ENCODE measurements at places on chromosomes 2 and 18.

DNA sequence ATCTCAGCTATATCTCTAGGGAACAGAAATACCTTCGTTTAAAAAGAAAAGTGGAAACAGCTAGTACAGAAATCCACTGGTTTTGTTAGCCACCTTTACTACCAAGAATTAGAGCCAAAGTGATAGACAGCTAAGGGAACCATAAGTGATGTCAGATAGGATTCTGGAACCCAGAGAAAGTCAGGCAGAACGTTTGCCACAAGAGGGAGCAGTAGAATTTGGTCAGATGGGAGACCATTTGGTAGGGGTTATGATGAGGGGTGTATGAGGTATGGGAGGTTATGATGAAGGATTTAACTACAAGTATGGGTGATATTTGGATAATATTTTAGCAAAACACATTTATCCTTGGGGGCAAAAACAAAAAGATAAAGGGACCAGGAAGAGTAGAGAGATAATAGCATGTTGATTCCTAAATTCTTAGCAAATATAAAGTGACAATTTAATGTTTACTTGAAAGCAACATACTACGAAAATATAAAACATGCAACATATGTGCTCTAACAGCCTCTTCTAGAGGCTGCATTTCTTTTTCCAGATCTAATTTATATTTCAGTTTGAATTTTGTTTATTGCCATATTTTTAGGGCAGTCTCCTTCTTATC lies 3.3 kb downstream of the SLC8A1 start:
- no peak for DNase-seq

GRCh38 chr2:144230448-144231085 lies 289.4 kb downstream of the ZEB2 start:
- no peak for DNase-seq

- no peak for DNase-seq
These were observed 53.0 kb upstream of the ALPP start for GRCh38 chr2:232325324-232326273.

DNA sequence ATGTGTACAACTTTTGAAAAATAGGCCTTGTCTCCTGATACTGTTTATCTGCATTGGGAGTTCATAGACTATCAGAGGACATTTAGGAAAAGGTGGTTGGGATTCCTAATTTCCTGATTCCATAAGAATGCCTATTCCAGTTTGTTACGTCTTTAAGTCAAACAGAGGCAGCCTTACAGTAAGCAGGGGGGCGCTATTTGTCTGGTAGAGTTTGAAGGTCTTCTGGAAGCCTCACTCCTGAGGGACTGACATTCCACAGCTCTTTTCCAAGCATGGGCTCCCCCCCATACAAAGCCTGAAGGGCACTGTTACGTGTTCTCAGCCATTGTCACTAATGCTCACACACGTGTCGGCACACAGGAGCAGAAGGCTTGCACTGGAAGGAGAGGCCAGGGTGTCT lies 154.3 kb downstream of the PTGR3 start:
- DNase-seq, result no peak

GRCh38 chr2:191148281-191148680 lies 2.5 kb downstream of the STAT4 start:
- DNase-seq, result no peak
